ENCODE measurements at places on chromosomes 3 and 15.

DNA sequence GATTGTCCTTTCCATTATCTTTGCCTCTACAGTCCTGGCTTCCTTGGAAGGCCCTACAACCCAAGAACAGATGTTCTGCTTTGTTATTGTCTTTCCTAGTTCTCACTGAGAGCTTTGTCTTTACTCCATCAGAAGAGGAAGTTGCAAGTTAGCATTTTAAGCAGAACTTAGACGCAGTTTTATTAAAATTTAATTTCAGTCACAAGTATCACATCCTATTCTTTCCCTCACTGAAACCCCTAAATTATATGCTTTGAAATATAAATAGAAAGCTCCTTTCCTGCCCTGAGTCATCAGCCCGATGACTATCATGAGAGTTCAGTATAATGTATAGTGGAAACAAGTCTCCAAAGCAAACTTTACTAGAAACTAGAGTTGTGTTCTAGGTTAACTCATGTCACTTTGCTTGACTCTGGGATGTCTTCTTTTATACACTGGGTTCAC is 291.2 kb upstream of the RBMS3 start:
- H3K27me3 ChIP-seq, result no peaks in the 10 kb centered on the region
- H3K36me3 ChIP-seq, result no peaks in the 10 kb centered on the region
- H3K4me3 ChIP-seq, result no peak overlapping the region
- DNase-seq, result no peak
- peaks cover 9% of the 10 kb centered on the region for H3K4me1 ChIP-seq

- no peak for DNase-seq
- H3K4me3 ChIP-seq, result no peak overlapping the region
- H3K27me3 ChIP-seq, result peaks cover 28% of the 10 kb centered on the region
- H3K36me3 ChIP-seq, result no peaks in the 10 kb centered on the region
- H3K4me1 ChIP-seq, result no peaks in the 10 kb centered on the region
Measured at GRCh38 chr3:128567141-128567540, 74.1 kb upstream of the GATA2 start.

DNA sequence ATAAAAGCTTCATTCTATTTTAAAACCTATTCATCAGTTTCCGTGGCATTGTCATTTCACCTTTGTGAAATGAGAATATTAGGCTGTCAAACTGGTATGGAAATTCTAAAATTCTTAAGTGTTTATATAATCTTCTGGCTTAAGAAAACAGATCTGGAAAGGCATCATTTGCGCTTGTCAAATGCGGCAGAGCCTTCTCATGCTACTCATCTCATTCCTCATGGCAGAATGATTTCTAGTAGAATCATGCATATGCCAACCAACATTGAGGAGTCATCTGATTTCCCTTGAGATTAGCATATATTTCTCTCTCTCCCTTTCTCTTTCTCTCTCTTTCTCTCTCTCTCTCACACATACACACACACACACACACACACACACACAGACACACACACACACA is 48.8 kb downstream of the STRIT1 start:
- H3K4me1 ChIP-seq, result no peaks in the 10 kb centered on the region
- no peaks in the 10 kb centered on the region for H3K36me3 ChIP-seq
- H3K4me3 ChIP-seq, result no peak overlapping the region
- H3K27ac ChIP-seq, result no peak overlapping the region
- no peaks in the 10 kb centered on the region for H3K27me3 ChIP-seq
- DNase-seq, result no peak

- no peaks in the 10 kb centered on the region for H3K36me3 ChIP-seq
- H3K4me3 ChIP-seq, result no peak overlapping the region
- DNase-seq, result no peak
Measured at GRCh38 chr3:76656531-76657070, 383.3 kb upstream of the ROBO2 start.

GRCh38 chr3:123692041-123692440 is 107.2 kb upstream of the HACD2 start:
- H3K27ac ChIP-seq, result no peak overlapping the region
- no peaks in the 10 kb centered on the region for H3K27me3 ChIP-seq
- DNase-seq, result no peak
- no peaks in the 10 kb centered on the region for H3K4me1 ChIP-seq
- no peak overlapping the region for H3K4me3 ChIP-seq

DNA sequence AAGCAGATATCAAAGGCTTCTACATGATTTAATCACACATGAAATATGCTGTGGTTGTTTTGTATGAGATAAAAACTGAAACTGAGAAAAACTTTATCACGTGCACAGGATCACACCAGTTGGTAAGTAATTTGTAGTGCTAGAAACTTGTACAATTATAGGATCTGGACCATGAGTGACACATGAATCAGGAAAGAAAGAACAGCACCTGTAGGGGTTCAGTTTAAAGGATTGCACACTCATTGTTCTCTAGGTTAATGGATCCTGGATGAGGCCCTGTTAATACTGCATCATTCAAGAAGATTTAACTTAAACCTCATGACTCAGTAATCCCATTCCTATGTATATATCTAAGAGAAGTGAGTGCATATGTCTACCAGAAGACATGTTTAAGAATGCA is 87.9 kb downstream of the STT3B start:
- H3K4me3 ChIP-seq, result no peak overlapping the region
- H3K4me1 ChIP-seq, result peaks cover 22% of the 10 kb centered on the region
- DNase-seq, result no peak
